ENCODE measurements at places on chromosomes 12 and 14.

GRCh38 chr12:112996501-112996900, 18.2 kb downstream of the OAS2 start:
- DNase-seq, result no peak

- peak; percentile 95 for DNase-seq
Measured at GRCh38 chr12:88580051-88580871, at the start of gene KITLG. TSS of gene KITLG (minus strand) at chr12:88580471. CDS start at chr12:88580278, 193 bp downstream.

- DNase-seq, result no peak
Measured at GRCh38 chr12:28869197-28869596, 279.9 kb upstream of the FAR2 start.

DNA sequence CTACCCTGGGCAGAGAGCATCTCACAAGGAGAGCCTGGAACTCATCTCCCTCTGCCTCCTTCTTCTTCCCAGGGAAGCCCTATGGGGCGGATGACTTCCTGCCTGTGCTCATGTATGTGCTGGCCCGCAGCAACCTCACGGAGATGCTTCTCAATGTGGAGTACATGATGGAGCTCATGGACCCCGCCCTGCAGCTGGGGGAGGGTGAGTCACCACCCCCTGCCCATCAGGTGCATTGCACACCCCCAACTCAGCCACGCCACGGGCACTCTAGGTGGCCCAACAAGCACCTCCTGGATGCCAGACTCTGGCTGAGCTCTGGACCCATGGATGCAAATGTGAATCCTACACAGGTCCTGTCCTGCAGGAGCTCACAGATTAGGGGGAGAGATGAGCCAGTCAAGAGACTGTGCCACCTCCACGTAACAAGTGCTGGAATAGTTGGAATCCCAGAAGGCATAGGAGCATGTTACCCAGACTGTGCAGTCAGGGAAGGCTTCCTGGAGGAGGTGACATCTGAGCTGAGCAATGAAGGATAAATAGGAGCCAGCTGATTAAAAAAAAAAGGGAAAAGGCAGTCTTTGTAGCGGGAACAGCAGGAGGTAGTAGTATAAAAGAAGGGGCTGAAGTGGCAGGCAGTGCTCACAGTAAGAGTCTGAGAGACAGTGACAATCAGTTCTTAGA, 71.9 kb downstream of the LGMN start:
- no peak for DNase-seq

- no peak for DNase-seq
Measured at GRCh38 chr14:72010474-72010873, 78.2 kb downstream of the RGS6 start.

- DNase-seq, result no peak
Measured at GRCh38 chr14:21093018-21093417, 5.4 kb downstream of the ZNF219 start.

DNA sequence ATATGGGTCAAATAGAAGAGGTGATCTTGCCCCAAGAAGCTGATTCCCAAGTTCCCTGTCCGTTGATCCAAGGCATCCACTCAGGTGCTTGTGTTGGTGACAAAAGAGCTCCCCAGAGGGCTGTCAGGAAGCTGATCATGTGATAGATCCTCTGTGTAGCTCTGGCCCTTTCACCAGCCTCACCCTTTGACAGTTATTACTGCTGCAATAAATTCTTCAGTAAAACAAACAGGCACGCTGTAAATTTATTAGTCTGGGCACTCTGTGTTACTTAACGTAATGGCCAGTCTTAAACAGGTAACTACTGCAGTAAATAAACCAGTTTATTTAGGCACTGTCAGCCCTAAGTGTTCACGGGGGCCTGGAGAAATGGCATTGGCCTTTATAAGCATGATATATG, 473.9 kb downstream of the BCL11B start:
- no peak for DNase-seq

- no peak for DNase-seq
Measured at GRCh38 chr12:53624458-53624857, 1.7 kb downstream of the ATF7 start.

DNA sequence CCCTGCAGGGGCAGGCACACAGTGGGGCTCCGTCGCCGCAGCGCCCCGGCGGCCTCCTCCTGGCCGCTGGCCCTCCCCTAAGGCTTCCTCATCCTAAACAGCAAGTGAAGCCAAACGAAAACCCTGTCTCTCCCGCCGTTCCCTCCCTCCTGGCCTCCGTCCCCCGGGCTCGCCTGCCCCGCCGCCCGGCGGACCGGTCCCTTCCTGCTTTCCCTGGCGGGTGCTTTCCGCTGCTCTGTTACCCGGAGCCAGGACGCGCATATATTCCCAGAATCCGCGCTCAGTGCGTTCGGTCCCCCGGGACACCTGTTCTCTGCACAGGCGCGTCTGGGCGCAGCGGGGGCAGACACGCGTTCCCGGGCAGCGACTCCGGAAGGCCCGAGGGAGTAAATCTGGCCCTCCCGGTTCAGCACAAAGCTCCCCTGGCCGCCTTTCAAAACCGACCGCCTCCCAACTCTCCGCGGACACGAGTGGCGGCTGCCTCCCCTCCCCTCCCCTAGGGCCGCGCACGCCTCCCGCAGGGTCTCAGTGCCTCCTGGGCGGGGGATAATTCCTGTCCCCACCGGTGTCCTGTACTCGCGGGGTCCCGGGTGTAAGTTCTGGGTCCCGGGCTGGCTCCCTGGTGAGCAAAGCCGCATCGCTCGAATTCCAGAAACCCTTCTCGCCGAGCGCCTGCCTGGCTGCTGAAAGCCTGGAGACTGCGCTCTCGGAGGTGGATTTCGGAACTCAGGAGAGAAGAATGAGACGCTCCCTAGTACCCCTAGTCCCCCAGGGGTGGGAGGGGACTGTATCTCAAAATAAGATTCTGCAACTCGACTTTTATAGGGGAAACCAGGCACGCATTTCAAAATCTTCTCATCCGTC, 21.4 kb upstream of the CEP170B start:
- no peak for DNase-seq

DNA sequence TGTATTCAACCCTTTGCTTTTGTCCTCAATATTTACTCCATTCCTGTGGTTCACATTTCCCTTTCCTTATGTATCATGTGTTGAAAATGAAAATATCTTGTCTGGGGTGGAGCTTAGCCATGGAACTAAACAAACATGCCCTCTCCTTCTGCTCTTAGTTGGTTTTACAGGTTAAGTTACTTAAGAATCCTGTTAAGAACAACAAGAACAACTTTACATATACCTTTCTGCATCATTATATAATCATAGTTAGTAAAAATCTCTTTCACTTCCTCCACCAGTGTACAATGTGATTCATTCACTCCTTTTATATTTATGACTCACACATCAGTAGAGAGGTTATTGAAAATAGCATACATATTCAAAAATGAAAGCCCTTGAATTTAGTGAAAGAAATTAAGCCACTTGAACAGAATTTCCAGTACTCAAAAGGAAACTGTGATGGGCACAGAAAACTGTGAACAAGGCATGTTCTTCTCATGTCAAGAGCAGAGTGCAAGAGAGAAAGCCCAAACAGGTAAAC, 307.7 kb downstream of the CCDC91 start:
- DNase-seq, result no peak

DNA sequence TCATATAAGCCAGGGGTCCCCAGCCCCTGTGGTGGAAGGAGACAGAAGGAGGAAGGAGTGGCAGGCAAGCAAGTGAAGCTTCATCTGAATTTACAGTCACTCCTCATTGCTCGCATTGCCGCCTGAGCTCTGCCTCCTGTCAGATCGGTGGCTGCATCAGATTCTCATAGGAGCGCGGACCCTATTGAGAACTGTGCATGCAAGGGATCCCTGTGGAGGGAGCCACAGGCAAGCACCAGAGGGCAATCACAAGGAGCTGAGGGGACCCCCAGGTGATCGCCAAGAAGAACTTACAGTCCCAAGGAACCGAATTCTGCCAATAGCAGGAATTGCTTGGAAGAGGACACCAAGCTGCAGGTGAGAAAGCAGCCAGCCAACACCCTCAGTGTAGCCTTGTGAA, 33.2 kb upstream of the VRK1 start:
- DNase-seq, result no peak

DNA sequence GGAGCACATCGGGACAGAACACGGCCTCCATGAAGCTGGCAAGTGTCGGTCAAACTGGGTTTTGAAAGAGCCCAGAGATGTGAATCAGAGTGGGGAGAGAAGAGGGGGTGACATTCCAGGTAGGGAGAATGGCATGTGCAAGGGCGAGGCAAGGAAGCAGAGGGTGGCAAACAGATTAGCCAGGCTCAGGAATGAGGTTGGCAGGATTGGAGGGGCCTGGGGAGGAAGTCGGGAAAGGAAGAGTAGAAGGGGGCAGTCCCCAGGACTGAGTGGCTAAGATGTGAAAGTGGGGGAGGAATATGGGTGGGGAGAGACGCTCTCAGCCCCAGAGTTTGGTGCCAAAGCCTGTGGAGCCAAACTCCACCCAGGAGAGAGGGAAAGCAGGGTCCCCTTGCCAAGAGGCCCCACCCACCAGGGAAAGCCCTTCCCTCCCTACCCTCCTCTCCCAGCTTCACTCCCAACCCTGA, 5.5 kb upstream of the HDAC7 start:
- peak; percentile 70 for DNase-seq

GRCh38 chr12:121748218-121748570, 35.6 kb downstream of the TMEM120B start:
- DNase-seq, result no peak

- DNase-seq, result no peak
Measured at GRCh38 chr12:84741692-84742091, 170.9 kb downstream of the SLC6A15 start.

GRCh38 chr12:114215746-114216145, 190.2 kb downstream of the TBX5 start:
- DNase-seq, result peak; percentile 12

- DNase-seq, result no peak
Measured at GRCh38 chr12:85130646-85131045, 94.5 kb downstream of the LRRIQ1 start.

- no peak for DNase-seq
Measured at GRCh38 chr12:17802657-17803641, 287.0 kb downstream of the RERGL start.

- no peak for DNase-seq
Measured at GRCh38 chr12:2467447-2468195, 327.1 kb upstream of the FKBP4 start.

GRCh38 chr12:24854908-24855307, 94.0 kb downstream of the BCAT1 start:
- DNase-seq, result no peak

DNA sequence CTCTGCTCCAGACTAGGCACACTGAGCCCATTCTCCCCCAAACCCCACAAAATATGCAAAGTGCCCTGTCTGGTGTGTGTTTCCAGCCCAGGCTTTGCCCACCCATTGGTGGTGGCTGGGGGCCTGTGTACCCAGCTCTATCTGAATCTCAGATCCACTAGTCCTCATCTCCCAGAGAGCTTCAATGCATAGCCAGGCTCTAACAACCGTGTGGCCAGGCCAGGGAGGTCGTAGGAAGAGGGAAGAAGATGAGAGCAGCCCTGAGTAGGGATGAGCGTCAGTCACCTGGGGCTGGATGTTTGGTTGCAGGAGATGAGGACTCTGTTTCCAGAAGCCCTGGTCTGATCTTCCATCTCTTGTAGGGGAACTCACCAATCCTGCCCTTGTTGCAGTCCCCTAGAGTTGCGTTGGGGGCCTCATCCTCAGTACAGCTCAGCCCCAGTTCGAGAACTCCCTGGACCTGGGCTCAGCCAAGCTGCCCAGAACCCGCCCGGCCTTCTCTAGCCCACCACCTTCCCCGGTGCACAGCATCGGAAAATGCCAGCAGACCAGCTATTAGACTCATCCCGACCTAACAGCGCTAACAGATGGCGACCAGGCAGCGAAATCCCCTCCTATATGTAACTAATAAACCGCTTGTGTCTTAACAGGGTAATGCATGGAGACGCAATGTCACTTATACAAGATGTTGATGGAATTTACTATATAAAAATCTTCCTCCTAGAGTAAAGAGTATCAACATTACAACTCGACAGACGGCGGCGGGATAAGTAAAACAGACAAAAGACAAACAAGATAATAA, 3.2 kb upstream of the LHX5 start:
- no peak for DNase-seq

- DNase-seq, result no peak
Measured at GRCh38 chr12:58615047-58615446, 305.3 kb downstream of the LRIG3 start.

DNA sequence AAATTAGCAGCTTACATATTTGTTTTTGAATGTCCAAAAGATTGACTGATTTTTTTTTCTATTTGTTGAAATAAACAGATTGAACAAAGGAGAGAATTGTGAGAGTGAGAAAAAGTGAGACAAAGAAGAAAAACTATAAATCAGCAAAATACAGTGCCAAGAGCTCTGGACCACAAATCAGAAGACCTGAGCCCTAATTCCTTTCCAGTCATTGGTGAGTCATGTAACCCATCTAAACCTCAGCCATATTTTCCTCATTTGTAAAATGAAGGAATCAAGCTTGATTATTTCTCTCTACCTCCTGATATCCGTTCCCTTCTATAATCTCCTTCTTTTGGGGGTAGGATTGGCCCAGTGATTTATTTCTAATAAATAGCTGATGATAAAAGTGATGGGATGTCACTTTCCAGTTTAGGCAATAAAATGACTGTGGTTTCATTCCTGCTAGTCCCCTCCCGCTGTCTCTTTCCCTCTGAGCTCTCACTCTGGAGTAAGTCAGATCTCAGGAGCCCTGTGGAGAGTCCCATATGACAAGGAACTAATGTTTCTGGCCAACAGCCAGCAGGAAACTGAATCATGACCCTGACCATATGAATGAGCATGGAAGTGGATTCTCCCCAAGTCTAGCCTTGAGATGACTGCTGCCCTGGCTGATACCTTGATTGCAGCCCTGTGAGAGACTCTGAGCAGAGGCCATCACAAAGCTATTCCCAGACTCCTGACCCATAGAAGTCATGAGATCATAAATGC, 218.9 kb downstream of the ACSS3 start:
- DNase-seq, result peak; percentile 1

DNA sequence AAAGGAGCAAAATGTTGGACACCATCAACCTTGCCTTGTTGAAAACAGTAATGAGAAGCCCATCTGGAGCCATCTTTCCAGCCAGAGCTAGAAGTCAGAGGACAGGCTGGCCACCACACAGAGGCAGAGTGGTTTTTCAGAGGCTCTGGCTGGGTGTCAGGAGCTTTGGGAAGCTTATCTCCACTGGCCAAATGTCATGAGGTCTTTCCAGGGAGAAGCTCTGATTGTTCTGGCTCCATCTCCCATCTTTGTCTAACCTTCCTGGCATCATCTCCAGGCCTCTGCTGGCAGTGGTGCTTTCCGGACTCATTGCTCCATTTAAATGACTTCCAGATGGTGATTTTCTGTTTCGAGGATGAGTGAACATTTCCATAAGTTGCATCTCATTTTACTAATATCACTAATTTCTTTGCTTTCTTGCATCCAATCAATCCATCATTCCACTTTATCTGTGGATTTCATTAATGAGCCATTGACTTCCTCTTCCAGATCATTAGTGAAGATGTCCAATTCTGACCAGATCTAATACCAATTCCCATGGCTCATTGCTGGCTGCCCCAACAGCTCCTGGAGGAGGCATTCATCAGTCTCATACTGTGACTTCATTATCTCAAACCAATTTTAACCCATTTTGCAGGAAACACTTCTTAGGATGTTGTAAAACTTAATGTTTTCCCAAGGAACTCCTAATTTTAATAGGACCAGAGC, 35.3 kb upstream of the TMTC1 start:
- peak; percentile 10 for DNase-seq

GRCh38 chr12:2334689-2335088, 281.9 kb downstream of the CACNA1C start:
- no peak for DNase-seq
